Muscle of back (tissue), 13 donors: ENCODE measurements at places on chromosomes 2 and 18. TPM values are rescaled to one million over a fixed set of nuclear protein-coding genes. Genes with fewer than 3 reads are reported as not detected.

The ZNF513 gene
- 11.7 TPM for polyA plus RNA-seq

The RHBDD1 gene
- 14.9 TPM for polyA plus RNA-seq

The WIPF1 gene
- polyA plus RNA-seq, result 51.3 TPM

The FRZB gene
- polyA plus RNA-seq, result 7.9 TPM

The TEX44 gene
- not detected for polyA plus RNA-seq

The AGXT gene
- polyA plus RNA-seq, result 0.08 TPM

The DOK6 gene
- polyA plus RNA-seq, result 3.9 TPM
